ENCODE measurements at places on chromosomes 3 and 15. TPM values are rescaled to one million over a fixed set of nuclear protein-coding genes. Genes with fewer than 3 reads are reported as not detected.

Gene GCSAM
- not detected for total RNA-seq

Gene GOLGA8N
- total RNA-seq = 9.2 TPM

DNA sequence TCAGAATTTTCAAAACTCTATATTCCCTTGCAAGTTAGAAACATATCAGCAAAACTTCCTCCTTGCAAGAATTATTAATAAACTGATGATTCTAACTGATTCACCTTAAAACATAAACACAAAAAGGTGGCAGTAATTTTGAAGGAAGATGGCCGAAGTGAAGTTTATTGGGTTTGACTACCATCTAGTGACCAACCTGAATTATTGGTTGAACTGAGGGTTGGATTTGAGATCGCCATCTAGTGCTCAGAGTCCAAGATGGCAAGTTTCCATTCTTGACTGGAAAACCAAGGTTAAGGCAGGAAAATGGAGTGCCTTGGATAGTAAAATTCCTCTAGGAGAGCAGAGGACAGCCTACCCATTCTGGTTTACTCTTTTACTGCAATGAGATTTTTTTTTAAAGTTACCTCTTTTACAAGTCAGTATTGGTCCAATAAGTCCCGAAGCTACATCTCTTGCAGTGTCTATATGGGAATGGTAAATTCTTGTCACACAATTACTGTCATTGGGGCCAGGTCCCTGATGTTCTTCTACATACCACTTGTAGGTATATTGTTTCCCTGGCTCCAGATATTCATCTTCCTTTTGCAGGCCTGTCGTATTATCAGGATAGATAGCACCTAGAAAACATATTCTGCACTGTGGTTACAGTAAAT lies 51.6 kb upstream of the CP start:
- H3K4me3 ChIP-seq = no peak overlapping the region
- no peaks in the 10 kb centered on the region for H3K27me3 ChIP-seq
- no peak for DNase-seq

DNA sequence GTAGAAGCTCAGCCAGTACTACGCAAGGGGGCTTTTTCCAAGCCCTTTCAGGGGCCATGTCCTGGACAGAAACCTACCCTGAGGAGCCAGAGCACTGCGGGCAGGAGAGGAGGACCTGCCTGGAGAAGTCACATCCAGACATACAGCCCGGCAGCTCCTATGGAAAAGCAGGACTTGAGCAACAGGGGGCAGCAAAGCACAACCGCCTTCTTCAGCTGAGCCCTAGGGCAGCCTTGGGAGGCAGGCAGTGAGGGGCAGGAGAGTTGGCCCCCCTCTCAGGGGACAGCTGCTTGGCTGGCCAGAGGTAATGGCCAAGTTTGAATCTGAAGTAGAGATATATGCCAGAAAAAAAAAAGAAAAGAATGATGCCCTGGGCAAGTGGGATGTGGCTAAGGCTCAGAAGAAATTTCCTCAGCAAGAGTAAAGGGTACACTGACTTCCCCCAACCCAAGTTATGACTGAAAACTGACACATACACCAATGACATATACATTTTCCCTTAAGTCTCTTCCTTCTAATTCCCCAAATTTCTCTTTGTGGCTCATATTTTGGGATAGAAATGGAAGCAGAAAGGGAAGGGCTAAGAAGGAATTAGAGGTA lies 56.9 kb downstream of the CYP19A1 start:
- H3K27me3 ChIP-seq = peaks cover 31% of the 10 kb centered on the region
- DNase-seq = no peak
- no peaks in the 10 kb centered on the region for H3K4me1 ChIP-seq

DNA sequence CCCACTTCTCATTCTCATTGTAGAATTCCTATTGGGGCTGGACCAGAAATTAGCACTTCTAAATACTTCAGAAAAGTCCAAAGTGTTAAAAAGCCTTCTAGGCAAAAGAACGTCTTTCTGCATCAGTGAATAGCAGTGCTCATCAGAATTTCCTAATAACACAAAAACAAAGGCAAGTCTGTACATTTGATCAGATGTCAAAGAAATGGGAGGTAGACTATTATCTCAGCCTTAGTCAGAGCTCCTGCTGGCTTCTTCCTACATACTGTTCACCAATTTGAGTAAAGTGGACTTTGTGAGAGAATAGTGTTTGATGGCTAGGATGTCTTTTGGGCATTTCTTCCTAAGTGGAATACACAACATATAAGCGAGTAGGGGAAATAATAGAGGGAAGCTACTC lies 48.7 kb downstream of the FOXB1 start:
- DNase-seq = no peak
- H3K4me1 ChIP-seq = no peaks in the 10 kb centered on the region
- no peak overlapping the region for H3K4me3 ChIP-seq

- H3K27me3 ChIP-seq = no peaks in the 10 kb centered on the region
- DNase-seq = no peak
- H3K4me3 ChIP-seq = no peak overlapping the region
- no peak overlapping the region for H3K27ac ChIP-seq
- peaks cover 27% of the 10 kb centered on the region for H3K4me1 ChIP-seq
These were observed 38.4 kb downstream of the RBMS3 start for GRCh38 chr3:29319262-29319661.

GRCh38 chr15:96351761-96352603 lies 21.5 kb downstream of the NR2F2 start:
- peaks cover 65% of the 10 kb centered on the region for H3K4me1 ChIP-seq
- DNase-seq = no peak
- H3K27ac ChIP-seq = peak overlapping the region; percentile 86
- peaks cover 17% of the 10 kb centered on the region for H3K36me3 ChIP-seq
- H3K4me3 ChIP-seq = peak overlapping the region; percentile 40
- H3K27me3 ChIP-seq = no peaks in the 10 kb centered on the region

Gene CASR
- total RNA-seq = not detected

Gene KLHL18
- 29.1 TPM for total RNA-seq

DNA sequence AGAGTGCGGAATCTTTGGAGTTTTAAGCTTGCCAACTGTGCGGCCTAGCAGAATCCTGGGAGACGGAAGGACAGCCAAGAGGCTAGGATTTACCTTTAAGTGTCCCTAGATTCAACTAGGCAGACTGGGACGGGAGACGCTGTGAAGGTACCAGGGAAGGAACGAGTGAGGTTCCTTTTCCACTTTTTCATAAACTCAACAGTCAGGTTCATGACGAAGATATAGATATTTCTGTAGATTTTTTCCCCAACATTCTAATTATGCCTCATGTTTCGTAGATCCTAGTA lies 564 bp upstream of the GABPB1 start:
- peaks cover 44% of the 10 kb centered on the region for H3K4me1 ChIP-seq
- H3K27me3 ChIP-seq = no peaks in the 10 kb centered on the region
- H3K36me3 ChIP-seq = peaks cover 27% of the 10 kb centered on the region
- peak overlapping the region; percentile 100 for H3K27ac ChIP-seq
- peak overlapping the region; percentile 96 for H3K4me3 ChIP-seq

GRCh38 chr3:166457382-166457781 lies 620.2 kb upstream of the BCHE start:
- no peaks in the 10 kb centered on the region for H3K27me3 ChIP-seq
- H3K36me3 ChIP-seq = no peaks in the 10 kb centered on the region
- H3K4me1 ChIP-seq = peaks cover 6% of the 10 kb centered on the region

Gene POLQ
- total RNA-seq = 1.2 TPM

Gene SLC27A2
- not detected for total RNA-seq

Gene ADAMTS17
- total RNA-seq = 0.39 TPM

Gene TGM5
- not detected for total RNA-seq

GRCh38 chr15:87500240-87500639 lies 756.3 kb downstream of the NTRK3 start:
- DNase-seq = no peak
- H3K4me3 ChIP-seq = no peak overlapping the region
- H3K4me1 ChIP-seq = no peaks in the 10 kb centered on the region
- no peaks in the 10 kb centered on the region for H3K36me3 ChIP-seq
- H3K27me3 ChIP-seq = no peaks in the 10 kb centered on the region
- H3K27ac ChIP-seq = no peak overlapping the region

DNA sequence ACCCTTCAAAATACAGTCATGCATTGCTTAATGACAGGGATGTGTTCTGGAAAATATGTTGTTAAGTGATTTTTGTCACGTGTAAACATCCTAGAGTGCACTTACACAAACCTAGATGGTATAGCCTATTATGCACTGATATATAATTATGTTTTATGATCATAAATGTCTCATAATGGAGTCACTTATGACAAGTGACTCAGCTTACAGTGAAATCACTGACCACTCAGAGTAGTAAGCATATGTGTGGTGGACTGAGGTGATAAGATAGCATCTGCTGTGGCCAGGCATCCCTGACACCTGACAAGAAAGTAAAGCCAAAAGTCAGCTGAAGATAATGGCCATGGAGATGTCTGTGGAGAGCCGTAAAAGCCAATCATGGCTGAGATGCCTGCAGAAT lies 5.4 kb downstream of the ACAD11 start:
- no peak for DNase-seq
- H3K36me3 ChIP-seq = no peaks in the 10 kb centered on the region
- H3K27ac ChIP-seq = no peak overlapping the region

DNA sequence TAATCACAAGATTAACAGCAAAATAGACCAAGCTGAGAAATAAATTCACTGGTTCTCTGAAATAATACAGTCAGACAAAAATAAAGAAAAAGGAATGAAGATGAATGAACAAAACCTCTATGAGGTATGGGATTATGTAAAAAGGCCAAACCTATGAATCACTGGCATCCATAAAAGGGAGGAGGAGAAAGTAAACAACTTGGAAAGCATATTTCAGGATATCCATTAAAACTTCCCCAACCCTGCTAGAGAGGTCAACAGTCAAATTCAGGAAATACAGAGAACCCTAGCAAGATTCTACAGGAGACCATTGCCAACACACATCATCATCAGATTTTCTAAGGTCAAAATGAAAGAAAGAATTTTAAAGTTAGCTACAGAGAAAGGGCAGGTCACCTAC lies 649.7 kb upstream of the CBLB start:
- peaks cover 24% of the 10 kb centered on the region for H3K4me1 ChIP-seq
- H3K36me3 ChIP-seq = no peaks in the 10 kb centered on the region
- no peaks in the 10 kb centered on the region for H3K27me3 ChIP-seq
- no peak overlapping the region for H3K4me3 ChIP-seq

DNA sequence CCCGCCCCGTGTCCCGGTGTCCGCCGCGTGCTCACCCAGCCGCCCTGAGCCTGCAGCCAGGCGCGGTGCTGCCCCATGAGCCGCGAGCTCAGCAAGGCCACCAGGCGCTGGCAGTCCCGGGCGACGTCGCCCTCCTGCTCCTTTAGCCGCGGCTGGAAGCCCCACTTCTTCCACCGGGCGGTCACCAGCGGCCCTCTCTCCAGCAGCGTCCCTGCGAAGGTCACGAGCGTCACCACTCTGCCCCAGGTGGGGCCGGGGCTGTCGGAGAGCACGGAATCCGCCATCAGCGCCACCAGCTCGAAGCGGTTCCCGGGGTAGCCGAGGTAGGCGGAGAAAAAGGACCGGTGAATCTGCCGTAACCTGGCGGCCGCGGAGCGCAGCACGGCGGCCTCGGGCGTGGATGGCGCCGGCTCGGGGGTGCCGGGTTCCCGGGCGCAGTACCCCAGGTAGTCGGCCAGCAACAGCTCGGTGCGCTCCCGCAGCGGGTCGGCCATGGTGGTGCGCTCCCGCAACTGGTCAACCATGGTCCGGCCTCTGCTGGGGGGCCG lies 298 bp downstream of the BCL2L10 start:
- DNase-seq = peak; percentile 84
- no peaks in the 10 kb centered on the region for H3K36me3 ChIP-seq
- H3K27me3 ChIP-seq = peaks cover 11% of the 10 kb centered on the region

- H3K27me3 ChIP-seq = peaks cover 2% of the 10 kb centered on the region
- H3K4me3 ChIP-seq = peak overlapping the region; percentile 97
- H3K27ac ChIP-seq = peak overlapping the region; percentile 93
- peak; percentile 99 for DNase-seq
- H3K4me1 ChIP-seq = peaks cover 8% of the 10 kb centered on the region
These were observed 27.1 kb downstream of the SLC28A2 start for GRCh38 chr15:45279024-45279698.

- no peak overlapping the region for H3K4me3 ChIP-seq
- peaks cover 41% of the 10 kb centered on the region for H3K36me3 ChIP-seq
- H3K4me1 ChIP-seq = no peaks in the 10 kb centered on the region
- H3K27ac ChIP-seq = no peak overlapping the region
These were observed 13.5 kb downstream of the HDDC3 start for GRCh38 chr15:90918835-90919234.

- H3K4me1 ChIP-seq = no peaks in the 10 kb centered on the region
- peaks cover 5% of the 10 kb centered on the region for H3K27me3 ChIP-seq
- no peak overlapping the region for H3K4me3 ChIP-seq
- no peak for DNase-seq
- no peak overlapping the region for H3K27ac ChIP-seq
These were observed 54.8 kb downstream of the ATP13A4 start for GRCh38 chr3:193499801-193500485.

GRCh38 chr3:191781044-191781443 lies 320.1 kb downstream of the PYDC2 start:
- no peaks in the 10 kb centered on the region for H3K27me3 ChIP-seq
- no peak overlapping the region for H3K27ac ChIP-seq
- H3K36me3 ChIP-seq = no peaks in the 10 kb centered on the region
- no peak for DNase-seq
- H3K4me3 ChIP-seq = no peak overlapping the region

DNA sequence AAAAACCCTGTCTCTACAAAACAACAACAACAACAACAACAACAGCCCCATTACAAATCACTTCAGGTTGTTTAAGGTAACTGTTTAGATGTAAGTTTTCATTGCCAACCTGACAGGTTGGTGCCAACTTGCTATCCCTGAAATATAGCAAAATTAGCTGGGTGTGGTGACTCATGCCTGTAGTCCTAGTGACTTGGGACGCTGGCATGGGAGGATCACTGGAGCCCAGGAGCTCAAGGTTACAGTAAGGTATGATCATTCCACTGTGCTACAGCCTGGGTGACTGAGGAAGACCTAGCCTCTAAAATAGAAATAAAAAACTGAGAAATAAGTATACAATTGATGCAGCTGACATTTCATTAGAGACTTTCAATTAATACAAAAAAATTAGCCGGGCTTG lies 36.0 kb upstream of the CDAN1 start:
- no peak for DNase-seq
- H3K27ac ChIP-seq = no peak overlapping the region
- no peak overlapping the region for H3K4me3 ChIP-seq
- H3K27me3 ChIP-seq = no peaks in the 10 kb centered on the region

DNA sequence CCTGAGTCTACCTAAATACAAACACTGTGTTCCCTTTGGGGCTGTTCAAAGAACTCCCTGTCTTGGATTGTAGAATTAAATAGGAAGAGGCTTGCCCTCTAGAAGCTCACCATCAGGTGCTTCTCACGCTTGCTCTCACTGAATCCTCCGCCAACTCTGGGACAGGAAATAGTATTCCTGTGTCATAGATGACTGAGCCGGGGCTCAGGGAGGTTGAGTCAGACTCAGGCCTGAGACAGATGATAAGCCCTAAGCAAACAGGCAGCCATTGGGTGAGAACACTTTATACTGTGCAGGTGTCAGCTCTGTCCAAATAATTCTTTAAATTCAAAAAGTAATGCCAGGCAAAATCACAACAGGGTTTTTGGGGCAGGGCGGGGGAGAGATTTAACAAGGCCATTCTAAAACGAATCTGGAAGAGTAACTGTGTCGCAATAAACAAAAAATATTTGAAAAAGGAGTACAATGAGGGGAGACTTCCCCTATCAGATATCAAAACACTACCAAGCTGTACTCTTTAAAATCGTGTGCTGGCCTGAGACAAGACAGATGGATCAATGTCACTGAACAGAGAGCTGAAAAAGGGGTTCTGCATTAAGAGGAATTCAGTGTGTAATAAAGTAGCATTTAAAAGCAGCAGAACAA lies 59.0 kb downstream of the EPHB3 start:
- no peak overlapping the region for H3K27ac ChIP-seq
- peaks cover 2% of the 10 kb centered on the region for H3K36me3 ChIP-seq
- H3K27me3 ChIP-seq = peaks cover 26% of the 10 kb centered on the region
- peaks cover 3% of the 10 kb centered on the region for H3K4me1 ChIP-seq
- no peak for DNase-seq

- no peak overlapping the region for H3K27ac ChIP-seq
- DNase-seq = peak; percentile 57
- peaks cover 29% of the 10 kb centered on the region for H3K27me3 ChIP-seq
- no peaks in the 10 kb centered on the region for H3K4me1 ChIP-seq
- H3K4me3 ChIP-seq = no peak overlapping the region
These were observed 163.2 kb downstream of the MINAR1 start for GRCh38 chr15:79595306-79595705.

Gene FRMD5
- not detected for total RNA-seq

Measured in osteocyte (in vitro differentiated cells).